ENCODE measurements at places on chromosomes 5 and 9. TPM values are rescaled to one million over a fixed set of nuclear protein-coding genes. Genes with fewer than 3 reads are reported as not detected.

DNA sequence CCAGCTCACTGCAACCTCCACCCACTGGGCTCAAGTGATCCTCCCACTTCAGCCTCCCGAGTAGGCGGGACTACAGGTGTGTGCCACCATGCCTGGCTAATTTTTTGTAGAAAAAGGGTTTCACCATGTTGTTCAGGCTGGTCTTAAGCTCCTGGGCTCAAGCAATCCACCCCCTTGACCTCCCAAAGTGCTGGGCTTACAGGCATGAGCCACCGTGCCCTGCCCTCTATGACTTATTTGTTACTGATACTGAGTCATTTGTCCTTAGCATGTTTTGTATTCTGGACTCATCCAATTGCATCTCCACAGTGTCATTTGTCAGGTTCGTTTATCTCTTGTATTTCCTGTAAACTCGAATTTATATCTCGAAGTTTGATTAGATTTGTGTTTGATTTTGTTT lies 2.7 kb upstream of the ITK start:
- ATAC-seq = no peak

DNA sequence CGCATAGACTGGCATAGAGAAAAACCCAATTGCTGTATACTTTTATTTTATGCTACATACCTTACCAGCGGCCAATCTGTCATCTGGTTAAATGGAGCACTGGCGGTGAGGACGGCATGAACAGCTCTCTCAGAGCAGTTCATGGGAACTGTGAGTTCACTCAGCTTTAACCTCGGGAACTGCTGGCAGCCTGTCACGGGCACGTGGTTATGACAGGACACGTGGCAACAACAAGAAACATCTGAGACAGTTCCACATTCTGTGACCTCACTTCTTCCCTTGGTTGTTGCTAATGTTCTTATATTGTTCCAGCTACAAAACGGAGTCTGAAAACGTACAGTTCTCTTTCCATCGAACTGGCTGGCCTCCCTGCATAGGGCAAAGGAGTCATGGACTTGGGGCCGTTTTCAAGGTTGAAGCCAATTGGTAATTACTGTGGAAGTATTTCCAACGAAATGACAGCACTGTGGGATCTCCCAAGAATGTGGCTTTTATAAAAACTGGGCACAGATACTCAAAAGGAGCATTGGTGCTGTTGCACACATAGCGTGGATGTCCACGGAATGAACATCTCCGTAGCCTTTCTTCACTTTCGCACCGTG lies 246.3 kb upstream of the DAP start:
- ATAC-seq = no peak

Gene SPATA31C2
- not detected for total RNA-seq

GRCh38 chr5:140182075-140182711 lies 7.2 kb downstream of the CYSTM1 start:
- ATAC-seq = peak; percentile 43

GRCh38 chr5:178668579-178668978 lies 41.7 kb upstream of the CLK4 start:
- ATAC-seq = no peak

DNA sequence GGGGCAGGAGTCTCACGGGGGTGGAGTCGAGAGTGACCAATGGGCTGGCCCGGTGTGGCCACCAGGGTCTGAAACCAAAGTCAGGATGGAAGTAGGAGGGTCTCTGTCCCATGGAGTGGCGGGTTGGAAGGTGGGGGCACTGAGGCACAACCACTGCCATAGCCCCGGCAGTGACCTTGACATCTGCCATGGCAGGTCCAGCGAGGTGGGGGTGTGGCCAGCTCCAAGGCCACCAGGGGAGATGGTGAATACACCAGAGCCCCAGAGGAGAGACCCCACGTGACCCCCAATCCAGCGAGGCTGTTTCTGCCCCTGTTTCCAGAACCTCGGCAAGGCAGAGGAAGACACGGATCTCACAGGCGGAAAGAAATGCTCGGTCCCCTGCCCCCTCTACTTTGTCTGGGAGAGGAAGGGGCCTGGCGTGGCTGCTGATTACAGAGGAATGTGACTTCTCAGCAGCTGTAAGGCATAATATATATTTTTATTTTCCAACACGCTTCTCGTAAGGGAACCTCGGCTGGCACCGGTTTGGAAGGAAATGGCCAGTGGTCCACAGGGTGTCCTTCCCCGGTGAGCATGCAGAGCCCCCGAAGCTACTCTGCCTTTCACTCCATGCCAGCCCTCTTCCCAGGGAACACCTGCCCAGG lies 105.7 kb upstream of the SARDH start:
- no peak for ATAC-seq

Gene GNAQ
- 62.1 TPM for total RNA-seq

GRCh38 chr5:96664669-96665068 lies 2.5 kb downstream of the CAST start:
- ATAC-seq = no peak

Gene CMBL
- total RNA-seq = 5.3 TPM

Gene OLFM1
- total RNA-seq = 23.9 TPM

- ATAC-seq = no peak
Measured at GRCh38 chr9:20848490-20848889, 164.4 kb downstream of the FOCAD start.

DNA sequence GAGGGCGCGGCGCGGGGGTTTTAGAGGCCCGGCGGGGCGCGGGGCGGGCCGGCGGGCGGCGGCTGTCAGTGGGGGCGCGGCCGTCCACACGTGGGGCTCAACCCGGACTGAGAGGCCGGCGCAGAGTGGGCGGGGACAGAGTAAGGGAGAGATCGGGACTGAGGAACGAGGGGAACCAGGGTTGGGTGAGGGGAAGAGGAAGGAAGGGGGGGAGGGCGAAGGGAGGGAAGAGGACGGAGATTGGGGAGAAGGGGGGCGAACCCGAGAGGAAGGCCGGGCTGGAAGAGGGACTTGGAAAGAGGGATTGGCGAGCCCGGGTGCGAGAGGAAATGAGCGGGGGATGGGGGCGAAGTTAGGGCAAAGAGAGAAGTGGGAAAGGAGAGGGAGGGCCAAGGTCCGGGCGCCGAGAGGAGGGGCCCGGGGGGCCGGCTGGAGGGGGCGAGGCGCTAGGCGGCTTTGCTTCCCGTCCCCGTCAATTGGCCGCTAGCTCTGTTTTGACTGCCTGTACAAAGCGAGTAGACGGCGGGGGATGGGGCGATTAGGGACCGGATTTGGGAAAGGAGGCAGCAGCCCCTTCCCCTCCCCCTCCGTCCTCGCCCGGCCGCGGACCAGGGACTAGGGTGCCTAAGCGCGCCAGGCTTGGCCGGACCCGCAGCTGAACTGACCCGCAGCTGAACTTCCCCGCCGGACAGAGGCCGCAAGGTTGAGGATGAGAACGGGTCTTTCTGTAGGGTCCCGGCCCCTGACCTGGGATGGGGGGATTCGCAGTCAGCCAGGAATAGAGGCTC lies 399 bp upstream of the FBN2 start:
- peak; percentile 81 for ATAC-seq

DNA sequence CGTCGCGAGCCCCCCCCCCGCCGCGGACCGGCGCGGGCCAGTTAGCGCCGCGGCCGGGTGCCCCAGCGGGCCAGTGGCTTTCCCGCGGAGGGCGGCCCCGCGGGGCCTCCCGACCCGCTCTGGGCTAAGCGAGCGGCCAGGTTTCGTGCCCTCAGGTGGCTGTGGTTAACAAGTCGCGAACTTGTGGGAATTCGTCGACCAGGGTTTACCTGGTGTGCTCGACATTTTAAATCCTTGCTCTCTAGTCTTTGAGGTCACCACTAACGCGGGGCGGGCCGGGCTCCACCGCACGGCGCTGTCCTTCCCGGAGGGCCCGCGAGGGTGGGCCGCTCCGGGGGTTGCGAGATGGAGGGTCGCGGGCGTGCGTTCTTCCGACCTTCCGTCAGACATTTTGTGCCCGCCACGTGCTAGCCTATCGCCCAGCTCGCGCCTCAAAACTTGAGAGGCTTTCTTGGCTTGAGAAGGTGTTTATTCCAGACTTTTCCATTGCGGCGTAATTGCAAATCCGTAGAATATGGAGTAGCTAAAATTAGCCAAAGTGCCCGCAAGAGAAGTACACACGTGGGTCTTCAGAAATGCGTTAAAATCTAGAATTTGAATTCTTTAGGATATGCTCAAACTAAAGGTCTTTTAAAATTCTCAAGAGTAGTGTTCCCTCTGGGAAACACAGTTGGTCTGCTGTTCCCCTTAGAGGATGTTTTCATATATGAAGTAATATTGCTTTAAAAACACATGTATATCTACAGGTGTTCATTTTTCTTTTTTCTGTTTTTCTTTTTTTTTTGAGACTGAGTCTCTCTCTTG lies 2.1 kb downstream of the ANP32B start:
- no peak for ATAC-seq

DNA sequence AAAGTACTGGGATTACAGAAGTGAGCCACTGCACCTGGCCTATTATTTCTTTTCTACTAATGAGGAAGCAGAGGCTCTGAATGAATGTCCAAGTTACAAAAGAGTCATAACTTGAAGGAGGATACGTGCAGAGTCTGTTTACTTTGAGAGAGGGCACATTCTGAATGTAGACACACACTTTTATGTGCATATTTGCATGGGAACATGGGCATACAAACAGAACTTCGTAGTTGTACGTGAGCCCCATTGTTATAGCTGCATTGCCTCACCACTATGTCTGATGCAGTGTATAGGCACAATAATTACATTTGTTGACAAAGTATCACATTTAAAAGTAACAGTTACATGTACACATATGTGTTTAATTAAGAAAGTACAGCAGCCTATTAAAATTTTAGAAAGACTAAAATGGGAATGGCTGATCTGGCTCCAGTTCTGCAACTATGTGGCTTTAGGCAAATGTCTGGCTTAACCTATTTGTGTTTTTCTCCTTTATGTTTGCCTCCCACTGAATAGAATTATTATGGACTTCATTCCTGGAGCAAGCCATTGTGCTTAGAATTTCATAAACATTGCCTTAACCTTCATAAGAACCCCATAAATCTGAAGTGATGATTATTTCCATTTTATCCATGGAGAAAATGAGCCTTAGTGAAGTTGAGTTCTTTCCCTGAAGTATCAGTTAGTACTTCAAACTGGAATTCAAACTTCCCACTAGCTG lies 3.0 kb upstream of the DPYSL3 start:
- ATAC-seq = no peak

DNA sequence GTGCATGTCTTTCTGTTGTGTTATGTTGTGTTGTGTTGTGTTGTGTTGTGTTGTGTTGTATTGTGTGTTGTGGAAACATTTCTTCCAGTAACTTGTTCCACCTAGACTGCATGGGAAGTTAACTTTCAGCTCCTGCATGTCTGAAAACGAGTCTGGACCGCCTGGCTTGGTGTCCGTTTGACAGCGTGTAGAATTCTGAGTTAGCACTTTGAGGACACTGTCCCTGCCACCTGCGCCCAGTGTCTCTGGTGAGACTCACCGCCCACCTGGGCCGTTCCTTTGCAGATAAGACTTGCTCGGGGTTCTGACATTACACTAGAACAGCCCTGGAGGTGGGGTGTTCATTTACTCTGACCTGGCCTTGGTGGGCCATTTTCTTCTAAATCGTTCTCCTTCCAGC lies 42.0 kb downstream of the WNK2 start:
- ATAC-seq = no peak

Gene ROR2
- total RNA-seq = 65.3 TPM

DNA sequence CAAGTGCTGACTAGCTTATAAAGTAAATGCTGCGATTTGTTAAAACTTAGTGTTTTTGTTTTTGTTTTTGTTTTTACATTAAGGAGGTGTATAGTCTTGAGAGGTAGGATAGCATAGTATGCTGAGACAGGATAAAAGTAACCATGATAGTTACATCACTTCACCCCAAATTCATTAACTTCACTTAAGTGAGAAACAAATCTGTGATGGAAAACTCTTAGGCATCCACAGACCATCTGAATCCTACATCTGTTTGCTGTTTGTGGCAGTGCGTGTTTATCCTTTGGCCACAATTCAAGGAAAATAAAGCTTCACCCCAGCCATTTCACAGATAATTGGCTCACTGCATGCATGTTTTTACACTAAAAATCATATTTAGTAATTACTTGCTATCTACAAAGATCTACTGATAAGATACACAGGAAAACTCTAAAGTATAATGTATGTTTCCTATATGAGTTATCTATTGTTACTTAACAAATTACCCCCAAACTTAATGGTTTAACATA lies 82.0 kb downstream of the ZNF622 start:
- ATAC-seq = no peak

DNA sequence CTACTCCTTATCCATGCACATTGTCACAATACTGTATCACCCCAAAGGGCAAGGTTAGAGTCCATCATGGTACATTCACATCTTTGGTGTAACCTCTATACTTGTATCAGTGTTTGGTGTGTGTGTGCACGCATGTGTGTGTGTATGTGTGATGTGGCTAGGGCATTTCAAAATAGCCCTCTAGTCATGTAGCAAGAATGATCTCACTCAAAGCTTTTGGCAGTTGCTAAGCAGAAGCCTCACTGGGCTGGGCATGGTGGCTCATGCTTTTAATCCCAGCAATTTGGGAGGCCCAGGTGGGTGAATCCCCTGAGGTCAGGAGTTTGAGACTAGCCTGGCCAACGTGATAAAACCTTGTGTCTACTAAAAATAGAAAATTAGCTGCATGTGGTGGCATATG lies 245.3 kb downstream of the ADGRV1 start:
- ATAC-seq = no peak

Gene MEIKIN
- not detected for total RNA-seq

Gene PIP5K1B
- total RNA-seq = 5.1 TPM

Gene OR1Q1
- total RNA-seq = not detected

Gene TIMD4
- 0.67 TPM for total RNA-seq

DNA sequence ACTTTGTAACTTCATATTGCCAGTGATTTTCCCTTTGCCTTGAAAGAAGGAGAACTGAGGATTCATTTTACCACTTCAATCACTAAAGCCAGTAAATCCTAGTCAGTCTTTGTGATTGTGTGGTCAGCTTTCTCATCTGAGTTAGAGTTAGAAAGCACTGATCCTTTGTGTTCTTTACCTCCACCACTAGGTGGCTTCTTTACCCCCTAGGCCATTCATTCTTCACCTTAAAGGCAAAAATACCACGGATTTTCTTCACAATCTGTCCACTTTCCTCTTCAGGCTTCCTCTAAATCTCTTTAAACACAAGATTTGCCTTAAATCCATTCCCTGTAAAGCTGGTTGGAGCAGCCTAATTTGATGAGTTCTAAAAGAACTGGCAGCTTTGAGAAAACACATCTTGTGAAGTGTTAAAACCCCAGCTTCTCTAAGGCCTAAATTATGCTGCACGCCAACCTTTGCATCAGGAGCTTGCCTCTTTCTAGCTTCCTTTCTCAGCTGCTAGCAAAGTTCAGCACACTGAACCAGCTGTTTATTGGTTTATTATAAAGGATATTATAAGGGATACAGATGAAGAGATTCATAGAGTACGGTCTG lies 20.4 kb downstream of the BDP1 start:
- no peak for ATAC-seq

Gene PLAC8L1
- total RNA-seq = not detected

- no peak for ATAC-seq
Measured at GRCh38 chr9:98593354-98594253, 115.1 kb downstream of the GABBR2 start.

DNA sequence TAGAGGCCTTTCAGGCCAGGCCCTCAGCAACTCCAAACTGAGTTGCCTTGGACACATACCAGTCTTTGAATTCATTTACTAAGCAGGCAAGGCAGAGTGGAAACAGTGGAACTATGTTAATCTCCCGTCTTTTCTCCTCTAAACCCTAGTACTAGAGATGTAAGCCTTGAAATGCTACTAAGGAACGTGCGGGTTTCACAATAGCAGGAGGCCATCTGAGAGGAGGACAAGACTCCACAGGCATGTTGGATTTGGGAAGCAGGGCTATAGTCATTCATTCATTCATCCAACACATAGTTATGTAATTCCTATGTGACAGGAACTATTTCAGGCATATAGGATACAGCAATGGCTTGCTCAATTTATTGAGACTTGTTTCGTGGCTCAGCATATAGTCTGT lies 3.3 kb upstream of the OCLN start:
- ATAC-seq = no peak
